ENCODE measurements at places on chromosomes 7 and 10.

DNA sequence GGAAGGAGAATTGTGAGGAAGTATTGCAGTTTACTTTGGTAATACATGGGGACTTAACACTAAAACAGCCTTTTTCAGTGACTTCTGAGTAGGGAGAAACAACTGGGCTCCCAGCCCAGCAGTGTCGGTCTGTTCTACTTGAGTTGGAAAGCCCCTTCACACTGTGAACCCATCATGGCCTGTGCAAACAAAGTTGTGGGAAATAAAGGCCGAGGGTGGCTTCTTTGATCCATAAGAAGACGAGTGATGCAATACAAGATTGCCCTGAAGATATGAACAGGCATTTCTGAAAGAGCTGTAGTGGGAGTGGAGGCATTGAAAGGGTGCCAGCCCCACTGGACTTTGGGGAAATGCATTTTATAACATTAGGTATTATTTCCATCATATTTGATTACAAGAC lies 28.3 kb downstream of the C10orf120 start:
- DNase-seq, result no peak

GRCh38 chr7:152751449-152752141 lies 8.0 kb upstream of the ACTR3B start:
- DNase-seq, result no peak

GRCh38 chr7:129665013-129665401 lies 53.5 kb downstream of the NRF1 start:
- DNase-seq, result no peak

- no peak for DNase-seq
Observed at GRCh38 chr10:90587081-90587491, 270.8 kb downstream of the HTR7 start.
